ENCODE measurements at places on chromosomes 7 and 10.

DNA sequence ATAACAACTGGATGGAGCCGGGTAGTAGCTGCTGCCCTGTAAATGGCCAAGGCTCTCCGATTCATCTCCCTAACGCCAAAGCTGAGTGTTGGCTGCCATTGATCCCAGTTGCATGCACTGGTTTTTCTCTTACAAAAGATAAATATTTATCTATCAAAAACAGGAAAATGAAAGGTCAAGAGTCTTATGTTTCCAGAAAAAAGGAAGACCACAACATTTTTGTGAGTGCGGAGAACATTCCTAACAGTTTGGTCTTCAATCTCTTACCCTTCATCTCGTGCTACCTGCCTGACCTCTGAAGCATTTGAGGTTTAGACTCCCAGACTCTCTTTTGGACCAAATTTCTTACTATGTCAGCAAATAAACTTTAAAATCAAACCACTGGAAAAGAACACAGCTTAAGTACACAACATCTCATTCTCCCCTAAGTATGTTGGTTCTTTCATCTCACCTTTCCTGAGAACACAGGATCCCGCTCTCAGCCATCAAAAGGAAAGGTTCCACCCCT is 61.6 kb downstream of the SORBS1 start:
- peaks cover 2% of the 10 kb centered on the region for H3K27me3 ChIP-seq
- no peaks in the 10 kb centered on the region for H3K36me3 ChIP-seq
- H3K4me1 ChIP-seq: no peaks in the 10 kb centered on the region
- no peak overlapping the region for H3K27ac ChIP-seq

DNA sequence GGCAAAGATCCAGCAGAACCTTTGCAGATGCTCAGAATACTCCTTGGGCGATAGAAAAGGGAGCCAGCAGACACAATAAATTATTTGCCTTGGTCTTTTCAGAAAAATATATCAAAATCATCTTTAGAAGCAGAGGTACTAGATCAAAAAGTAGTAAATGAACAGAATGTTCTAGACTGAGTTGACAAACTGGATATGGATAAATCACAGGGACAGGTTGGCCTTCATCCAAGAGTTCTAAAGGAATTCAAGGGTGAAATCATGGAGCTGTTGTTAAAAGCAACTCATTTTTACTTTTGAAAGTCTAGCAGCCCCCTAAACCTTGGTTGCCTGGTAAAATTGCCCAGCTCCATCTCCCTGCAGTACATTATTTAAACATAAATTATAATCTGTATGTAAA is 99.1 kb downstream of the PLCE1 start:
- no peaks in the 10 kb centered on the region for H3K36me3 ChIP-seq
- H3K27me3 ChIP-seq: peaks cover 6% of the 10 kb centered on the region
- no peak overlapping the region for H3K27ac ChIP-seq
- no peak overlapping the region for H3K4me3 ChIP-seq
- no peak for DNase-seq

DNA sequence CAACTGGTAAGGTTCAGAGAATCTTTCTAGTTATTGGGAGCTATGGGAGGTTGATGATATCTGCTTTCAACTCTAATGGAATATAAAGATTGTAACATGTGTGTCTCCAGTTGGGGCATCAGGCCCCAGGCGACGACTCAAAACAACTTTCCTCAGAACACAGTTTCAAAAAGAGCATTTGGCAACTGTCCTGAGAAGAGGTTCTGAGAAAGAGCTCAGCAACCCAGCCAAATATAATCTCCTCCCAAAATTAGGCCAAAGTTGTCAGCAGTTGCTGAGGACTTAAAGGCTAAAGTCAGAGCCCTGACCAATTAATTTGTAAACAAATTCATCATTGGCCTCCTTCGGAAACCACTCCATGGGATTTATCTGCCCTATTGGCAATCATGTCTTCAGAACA is 251.1 kb upstream of the NFE2L3 start:
- no peaks in the 10 kb centered on the region for H3K36me3 ChIP-seq
- H3K4me1 ChIP-seq: peaks cover 4% of the 10 kb centered on the region
- H3K27ac ChIP-seq: no peak overlapping the region

DNA sequence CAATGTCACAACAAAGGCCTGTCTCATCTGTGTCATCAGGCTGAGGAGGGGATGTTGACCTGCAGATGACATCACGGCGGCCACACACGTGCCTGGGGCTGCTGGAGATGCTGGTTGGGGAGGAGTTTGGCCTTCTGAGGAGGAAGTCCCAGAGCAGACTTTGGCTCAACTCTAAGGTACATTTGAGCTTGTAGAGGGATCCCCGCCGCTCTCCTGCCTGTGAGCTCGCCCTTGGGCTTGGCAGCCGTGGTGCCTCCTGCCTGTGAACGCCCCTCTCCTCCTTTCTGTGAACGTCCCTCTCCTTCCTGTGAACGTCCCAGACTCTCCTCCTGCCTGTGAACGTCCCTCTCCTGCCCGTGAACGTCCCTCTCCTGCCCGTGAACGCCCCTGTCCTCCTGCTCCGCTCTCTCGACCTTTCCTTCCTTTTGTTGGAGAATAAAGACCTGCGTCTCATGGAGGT is 176.4 kb downstream of the DNAJB6 start:
- no peaks in the 10 kb centered on the region for H3K4me1 ChIP-seq
- H3K36me3 ChIP-seq: no peaks in the 10 kb centered on the region
- H3K4me3 ChIP-seq: peak overlapping the region; percentile 11
- peaks cover 32% of the 10 kb centered on the region for H3K27me3 ChIP-seq

DNA sequence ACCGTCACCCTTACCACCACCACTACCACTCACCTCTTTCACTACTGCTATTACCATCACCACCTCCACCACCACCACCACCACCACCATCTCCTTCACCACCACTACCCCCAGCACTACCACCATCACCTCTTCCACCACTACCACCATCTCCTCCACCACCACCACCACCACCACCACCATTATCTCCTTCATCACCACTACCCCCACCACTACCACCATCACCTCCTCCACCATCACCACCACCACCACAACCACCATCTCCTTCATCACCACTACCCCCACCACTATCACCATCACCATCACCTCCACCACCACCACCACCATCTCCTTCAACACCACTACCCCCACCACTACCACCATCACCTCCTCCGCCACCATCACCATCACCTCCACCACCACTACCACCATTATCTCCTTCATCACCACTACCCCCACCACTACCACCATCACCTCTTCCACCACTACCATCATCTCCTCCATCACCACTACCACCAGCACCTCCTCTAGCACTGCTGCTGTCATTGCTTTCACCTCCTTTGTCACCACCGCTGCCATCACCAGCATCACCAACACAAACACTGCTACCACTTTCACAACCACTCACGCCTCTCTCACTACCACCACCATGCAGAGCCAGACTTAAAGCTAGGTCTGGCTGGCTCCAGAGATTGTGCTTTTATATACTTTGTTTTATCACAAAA is 109.3 kb downstream of the ICA1 start:
- peaks cover 14% of the 10 kb centered on the region for H3K4me1 ChIP-seq
- no peak overlapping the region for H3K4me3 ChIP-seq
- H3K27me3 ChIP-seq: peaks cover 5% of the 10 kb centered on the region
- peaks cover 8% of the 10 kb centered on the region for H3K36me3 ChIP-seq

GRCh38 chr10:51063659-51064535 is 10.4 kb upstream of the PRKG1 start:
- DNase-seq: no peak
- no peak overlapping the region for H3K4me3 ChIP-seq
- H3K27me3 ChIP-seq: peaks cover 7% of the 10 kb centered on the region
- H3K27ac ChIP-seq: no peak overlapping the region
- no peaks in the 10 kb centered on the region for H3K36me3 ChIP-seq
- H3K4me1 ChIP-seq: no peaks in the 10 kb centered on the region

DNA sequence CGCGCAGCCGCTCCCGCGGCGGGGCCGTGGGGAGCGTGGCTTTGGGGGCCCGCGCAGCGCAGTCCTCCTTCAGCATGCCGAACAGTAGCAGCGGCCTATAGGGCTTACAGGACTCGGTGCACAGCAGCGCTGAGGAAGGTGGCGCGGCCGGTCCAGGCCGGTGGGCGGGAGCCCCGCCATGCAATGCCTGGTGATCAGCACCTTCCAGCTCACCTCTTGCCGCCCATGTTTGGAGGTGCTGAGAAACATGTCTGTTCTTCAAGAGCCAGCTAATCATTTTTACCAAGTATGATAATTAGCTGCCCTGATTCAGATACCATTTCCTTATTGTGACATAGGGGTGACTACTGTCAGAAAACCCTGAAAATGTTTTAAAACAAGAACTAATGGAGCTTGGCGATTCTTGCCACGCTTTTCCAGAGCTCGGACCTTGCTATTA is 33.5 kb upstream of the SFTPD start:
- H3K4me1 ChIP-seq: peaks cover 20% of the 10 kb centered on the region
- H3K27me3 ChIP-seq: peaks cover 64% of the 10 kb centered on the region
- no peak overlapping the region for H3K27ac ChIP-seq
- H3K36me3 ChIP-seq: no peaks in the 10 kb centered on the region
- H3K4me3 ChIP-seq: peak overlapping the region; percentile 17
- no peak for DNase-seq

DNA sequence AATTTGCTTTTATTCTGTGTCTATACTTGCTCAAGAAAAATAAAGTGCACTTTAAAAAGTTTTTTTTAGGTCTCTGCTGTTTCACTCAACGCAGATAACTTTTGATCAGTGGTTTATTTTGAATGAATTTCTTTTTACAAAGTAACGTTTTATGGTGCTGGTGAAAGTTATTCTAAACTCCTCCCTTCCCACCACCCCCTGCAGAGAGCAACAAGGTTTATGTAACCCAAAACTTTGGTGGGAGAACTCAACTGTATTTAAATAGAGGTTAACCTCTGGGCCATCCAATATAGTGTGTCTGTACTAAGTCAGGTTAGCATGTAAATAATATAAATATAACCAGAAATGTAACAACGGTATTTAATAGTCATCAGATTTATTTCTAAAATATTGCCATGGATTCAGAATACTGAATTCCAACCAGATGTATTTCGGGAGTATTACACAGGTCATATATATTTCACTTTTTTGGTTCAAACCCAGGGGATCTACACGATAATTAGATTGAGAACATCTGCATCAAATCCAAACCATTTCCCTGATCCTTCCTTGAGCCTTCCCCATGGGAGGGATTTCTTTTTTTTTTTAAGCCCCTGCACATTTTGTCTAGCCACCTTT is 3.9 kb upstream of the CUX1 start:
- H3K36me3 ChIP-seq: no peaks in the 10 kb centered on the region
- no peak for DNase-seq
- peaks cover 13% of the 10 kb centered on the region for H3K4me1 ChIP-seq
- no peak overlapping the region for H3K27ac ChIP-seq
- H3K4me3 ChIP-seq: peak overlapping the region; percentile 59
- peaks cover 30% of the 10 kb centered on the region for H3K27me3 ChIP-seq

DNA sequence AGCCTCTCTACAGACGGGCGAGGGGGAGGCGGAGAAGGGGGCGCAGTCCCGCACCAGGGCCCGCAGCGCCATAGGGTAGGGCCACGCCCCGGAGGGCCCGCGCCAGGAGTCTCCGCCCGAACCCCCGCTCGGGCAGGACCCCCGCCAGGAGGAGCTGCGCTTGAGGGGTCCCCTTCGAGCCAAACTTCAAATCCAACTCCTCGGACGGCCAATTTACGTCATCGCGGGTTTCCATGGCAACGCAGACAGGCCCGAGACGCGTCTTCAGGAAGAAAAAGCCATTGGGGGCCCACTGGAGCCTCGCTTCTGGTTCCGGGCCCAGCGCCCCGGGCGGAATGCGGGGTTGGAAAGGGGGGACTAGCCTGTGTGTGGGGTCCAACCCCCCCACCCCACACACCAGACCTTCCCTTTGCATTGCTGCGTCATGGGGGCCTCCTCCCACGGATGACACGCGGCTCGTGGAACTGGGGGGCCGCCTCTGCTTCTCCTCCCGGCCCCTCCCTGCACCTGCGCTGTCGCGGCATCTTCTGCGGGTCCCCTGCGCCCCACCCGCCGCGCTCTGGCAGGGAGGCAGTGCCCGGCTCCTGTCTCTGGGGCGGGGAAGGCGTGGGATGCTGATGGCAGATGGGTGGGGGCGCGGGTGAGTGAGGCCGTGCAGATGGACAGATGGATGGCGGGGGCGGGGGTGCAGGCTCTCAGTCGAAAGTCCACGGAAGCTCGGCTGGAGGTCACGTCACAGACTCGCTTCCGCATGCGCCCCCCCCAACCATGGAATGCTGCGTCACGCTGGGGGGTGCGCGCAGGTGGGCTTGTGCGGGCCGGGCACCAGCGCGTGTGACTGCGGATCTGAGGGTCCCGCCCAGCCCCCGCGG is 1.2 kb downstream of the CALY start:
- no peaks in the 10 kb centered on the region for H3K36me3 ChIP-seq
- peak; percentile 93 for DNase-seq
- peaks cover 5% of the 10 kb centered on the region for H3K4me1 ChIP-seq
- peak overlapping the region; percentile 63 for H3K4me3 ChIP-seq

DNA sequence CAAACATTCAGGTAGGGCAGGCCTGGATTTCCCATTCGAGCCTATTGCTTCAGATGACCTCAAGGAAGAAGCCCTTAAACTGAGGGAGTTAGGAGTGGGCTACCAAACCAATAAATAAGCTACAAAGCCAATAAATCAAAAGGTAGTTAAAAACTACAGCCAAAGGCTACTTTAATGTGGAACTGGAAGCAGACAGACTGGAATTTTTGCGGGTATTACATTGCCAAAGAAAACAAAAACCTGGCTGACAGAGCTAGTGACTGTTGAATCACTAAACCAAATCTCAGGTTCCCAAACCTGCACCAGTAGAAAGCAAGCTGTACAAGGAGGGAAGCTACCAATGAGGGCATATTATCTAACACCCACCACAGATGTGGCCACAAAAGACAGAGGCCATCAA is 315.6 kb downstream of the GRM8 start:
- no peaks in the 10 kb centered on the region for H3K36me3 ChIP-seq
- no peak overlapping the region for H3K27ac ChIP-seq
- no peak for DNase-seq
- H3K4me3 ChIP-seq: no peak overlapping the region
- no peaks in the 10 kb centered on the region for H3K4me1 ChIP-seq

- H3K36me3 ChIP-seq: no peaks in the 10 kb centered on the region
- no peak for DNase-seq
- no peaks in the 10 kb centered on the region for H3K4me1 ChIP-seq
- H3K4me3 ChIP-seq: no peak overlapping the region
- no peak overlapping the region for H3K27ac ChIP-seq
Measured at GRCh38 chr7:137476937-137477336, 133.4 kb upstream of the PTN start.

- peaks cover 29% of the 10 kb centered on the region for H3K27me3 ChIP-seq
- H3K4me1 ChIP-seq: no peaks in the 10 kb centered on the region
- H3K4me3 ChIP-seq: no peak overlapping the region
- no peak overlapping the region for H3K27ac ChIP-seq
- no peaks in the 10 kb centered on the region for H3K36me3 ChIP-seq
- no peak for DNase-seq
Measured at GRCh38 chr7:157693521-157694375, 356.9 kb downstream of the DNAJB6 start.
